ENCODE measurements at places on chromosomes 2 and 18.

GRCh38 chr18:69401972-69402532 is 1.4 kb downstream of the DOK6 start:
- no peak for DNase-seq

GRCh38 chr18:76493213-76494161 is 1.6 kb downstream of the ZNF516 start:
- peak; percentile 64 for DNase-seq

- DNase-seq = no peak
Observed at GRCh38 chr2:70140791-70141211, 50.0 kb downstream of the C2orf42 start.

DNA sequence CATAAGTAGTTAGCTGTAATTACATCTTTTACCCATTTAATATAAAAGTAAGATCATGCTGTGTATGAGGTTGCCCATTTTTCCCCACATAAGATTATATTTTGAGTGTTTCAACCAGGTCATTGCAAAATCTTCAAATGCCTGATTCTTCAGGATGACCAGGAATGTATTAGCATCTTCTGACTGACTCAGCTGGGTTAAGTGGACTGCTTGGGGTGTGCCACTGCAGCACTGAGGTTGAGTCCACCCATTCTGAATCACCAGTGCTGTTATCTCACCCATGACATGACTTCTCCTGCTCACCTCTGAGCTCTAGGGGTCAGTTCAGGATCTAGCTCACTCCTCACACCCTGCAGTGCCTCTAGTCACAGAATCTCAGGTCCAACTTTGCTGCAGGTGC is 576.7 kb upstream of the ZEB2 start:
- no peak for DNase-seq

DNA sequence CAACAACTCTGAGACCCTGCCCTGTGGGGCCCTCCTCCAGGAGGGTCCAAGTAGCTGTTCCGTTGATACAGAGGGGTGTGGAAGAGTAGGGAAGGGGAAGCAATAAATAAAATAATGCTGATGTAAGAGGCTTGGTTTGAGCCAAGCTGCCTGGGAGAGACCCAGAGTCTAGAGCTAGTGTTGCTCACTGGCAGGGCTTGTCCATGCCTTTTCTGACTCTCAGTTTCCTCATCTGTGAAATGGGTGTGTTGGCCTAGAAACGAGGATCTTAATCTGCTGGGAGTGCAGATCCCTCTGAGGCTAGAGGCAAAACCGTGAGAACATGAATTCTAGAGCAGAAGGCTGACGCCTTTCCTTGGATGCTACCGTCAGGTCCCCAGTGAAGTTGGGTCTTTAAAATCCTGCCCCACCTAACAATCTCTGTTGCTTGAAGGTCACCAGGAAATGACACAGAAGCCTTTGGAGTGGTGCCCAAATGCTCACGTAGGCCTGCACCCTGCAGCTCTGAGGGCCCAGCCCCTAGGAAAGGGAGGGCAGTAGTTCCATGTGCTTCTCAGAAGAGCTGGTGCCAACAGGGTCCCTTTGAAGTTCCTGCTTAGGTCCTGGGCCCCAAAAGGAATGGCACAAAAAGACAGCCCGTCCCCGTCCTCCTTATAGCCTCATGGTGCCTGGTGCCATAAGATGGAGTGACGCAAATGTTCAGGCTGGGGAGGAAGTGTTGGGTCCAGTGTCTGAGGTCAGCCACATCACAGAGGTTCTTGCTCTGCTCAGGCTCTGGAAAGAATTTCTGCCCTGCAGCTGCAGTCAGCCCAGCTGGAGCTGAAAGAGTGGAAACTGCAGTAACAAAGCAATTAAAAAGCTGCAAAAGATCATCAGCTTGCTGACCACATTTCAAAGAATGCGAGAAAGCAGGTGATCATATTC is 73.2 kb upstream of the SMAD2 start:
- DNase-seq = no peak

GRCh38 chr18:49704334-49704733 is 109.0 kb downstream of the ACAA2 start:
- no peak for DNase-seq

GRCh38 chr2:231321556-231322334 is 73.8 kb upstream of the B3GNT7 start:
- no peak for DNase-seq

GRCh38 chr2:240705204-240705791 is 13.6 kb downstream of the AQP12A start:
- DNase-seq = no peak

GRCh38 chr2:172253190-172254052 is 150.7 kb upstream of the DLX2 start:
- no peak for DNase-seq

- no peak for DNase-seq
Observed at GRCh38 chr2:145404690-145405089, 884.8 kb upstream of the ZEB2 start.

- DNase-seq = no peak
Observed at GRCh38 chr2:238141541-238142318, 3.3 kb downstream of the KLHL30 start.

DNA sequence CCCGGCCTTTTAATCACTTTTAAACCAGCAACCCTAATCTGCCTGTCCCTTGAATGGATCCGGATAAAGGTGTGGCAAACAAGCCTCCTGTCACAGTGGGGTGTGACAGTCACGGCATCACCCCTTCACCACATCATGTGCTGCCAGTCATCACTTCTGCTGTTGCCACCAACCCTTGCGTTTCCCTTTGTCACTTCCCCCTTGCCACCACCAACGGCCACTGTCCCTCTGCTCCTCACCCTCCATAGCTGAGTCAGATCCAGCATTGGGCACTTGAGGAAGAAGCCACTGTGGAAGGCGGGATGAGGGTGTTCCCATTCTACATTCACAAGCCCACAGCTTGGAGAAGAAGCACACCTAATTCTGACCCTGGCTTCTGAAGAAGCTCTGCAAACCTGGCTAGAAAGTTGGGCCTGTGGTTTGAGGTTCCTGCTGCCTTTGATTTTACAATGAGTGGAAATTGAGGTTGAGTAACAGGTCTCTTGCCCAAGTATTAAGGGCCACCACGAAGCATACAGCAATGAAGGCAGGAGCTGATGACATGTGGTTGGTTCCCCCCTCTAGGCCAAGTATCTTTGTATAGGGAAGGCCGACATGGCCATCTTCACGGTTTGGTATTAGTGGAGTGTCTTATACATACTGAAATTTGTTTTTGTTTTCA is 22.9 kb upstream of the DARS1 start:
- DNase-seq = no peak

GRCh38 chr2:134573085-134573370 is 145.8 kb downstream of the TMEM163 start:
- no peak for DNase-seq

DNA sequence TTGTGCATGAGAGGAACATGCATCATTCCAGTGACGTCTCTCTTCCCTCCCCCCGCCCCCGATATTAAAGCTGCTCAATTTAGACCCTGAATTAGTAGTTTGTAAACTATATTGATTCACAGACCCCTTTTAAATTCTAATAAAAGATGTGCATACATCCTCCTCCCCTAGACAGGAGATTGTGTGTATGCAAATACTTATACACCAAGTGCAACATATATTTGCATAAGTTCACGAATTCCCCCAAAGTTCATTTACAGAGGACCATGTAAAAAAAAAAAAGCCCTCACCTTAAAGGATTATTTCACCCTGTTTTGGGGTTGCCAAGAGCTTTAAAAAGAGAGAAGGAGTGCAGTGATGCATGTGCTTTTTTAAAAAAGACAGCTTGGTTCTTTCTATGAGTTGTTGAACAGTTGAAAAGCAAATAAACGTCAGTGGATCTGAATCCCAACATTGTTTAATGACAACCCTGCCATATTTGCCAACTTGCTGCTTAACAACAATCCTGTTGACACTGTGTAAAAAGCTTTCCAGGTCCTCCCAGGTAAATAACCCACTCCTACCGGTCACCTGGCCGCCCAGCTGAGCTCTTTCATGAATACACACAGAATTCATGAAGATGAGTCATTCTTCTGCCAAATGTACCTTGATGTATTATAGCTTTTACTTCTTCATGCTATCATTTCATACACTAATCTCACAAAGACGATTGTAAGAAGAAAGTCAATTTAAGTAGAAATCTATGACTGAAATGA is 211.5 kb downstream of the IKZF2 start:
- peak; percentile 46 for DNase-seq

DNA sequence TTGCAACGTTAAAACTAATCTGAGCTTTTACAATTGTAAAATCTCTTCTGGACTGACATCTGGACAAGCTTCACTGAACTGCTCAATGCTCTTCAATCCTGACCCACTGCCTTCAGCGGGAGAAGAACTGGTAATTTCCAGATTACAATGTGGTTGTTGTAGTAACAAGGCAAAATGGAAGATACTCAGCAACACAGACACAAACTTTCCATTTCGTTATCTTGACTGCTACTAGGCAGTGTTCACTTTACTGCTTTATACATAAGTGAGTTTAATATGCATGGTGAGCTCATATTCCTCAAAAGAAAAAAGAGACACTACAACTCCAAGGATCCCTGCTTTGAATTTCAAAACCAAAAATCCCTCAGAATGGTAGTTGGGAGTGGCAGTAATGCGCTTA is 51.9 kb downstream of the GRB14 start:
- no peak for DNase-seq

DNA sequence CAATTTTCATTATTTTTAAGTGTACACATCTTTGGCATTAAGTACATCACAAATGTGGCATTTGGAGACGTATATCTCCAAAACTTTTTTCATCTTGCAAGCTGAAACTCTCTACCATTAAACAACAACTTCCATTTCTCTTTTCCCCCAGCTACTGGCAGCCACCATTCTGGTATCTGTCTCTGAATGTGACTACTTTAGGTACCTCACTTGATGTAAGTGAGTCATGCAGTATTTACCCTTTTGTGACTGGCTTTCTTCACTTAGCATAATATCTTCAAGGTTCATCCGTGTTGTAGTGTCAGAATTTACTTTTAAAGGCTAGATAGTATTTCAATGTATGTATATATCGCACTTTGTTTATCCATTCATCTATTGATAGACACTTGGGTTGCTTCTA is 17.0 kb downstream of the BABAM2 start:
- no peak for DNase-seq

GRCh38 chr2:20660506-20661420 is 6.2 kb upstream of the GDF7 start:
- DNase-seq = no peak

DNA sequence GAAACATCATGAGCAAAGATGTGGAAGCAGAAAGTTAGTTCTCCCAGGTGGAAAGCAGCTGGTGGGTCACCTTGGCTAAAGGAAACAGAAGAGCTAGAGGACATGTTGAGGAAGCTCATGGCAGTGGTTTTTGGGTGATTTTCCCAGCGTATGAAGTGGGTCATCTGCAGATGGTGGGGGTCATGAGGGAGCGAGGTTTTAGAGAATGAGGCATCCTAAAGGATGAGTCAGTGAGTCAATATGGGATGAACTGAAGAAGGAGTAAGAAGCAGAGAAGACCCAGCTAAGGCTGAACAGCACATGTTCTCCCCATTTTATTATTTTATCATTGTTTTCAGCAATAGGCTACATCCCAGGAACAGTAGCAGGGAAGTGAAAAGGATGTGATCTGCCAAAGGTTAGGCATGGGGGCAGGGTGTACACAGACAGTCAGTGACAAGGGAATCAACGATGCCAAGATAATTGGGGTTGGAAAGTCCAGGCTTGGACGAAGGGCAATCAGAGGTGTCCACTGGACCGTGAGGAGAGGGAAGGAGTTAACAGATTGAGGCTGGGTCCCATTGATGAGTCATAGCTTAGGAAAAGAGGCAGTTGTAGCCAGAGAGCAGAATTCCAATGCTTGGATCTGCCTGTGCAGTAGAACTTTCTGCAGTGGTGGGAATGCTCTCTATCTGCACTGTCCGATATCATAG is 289.3 kb upstream of the RAB12 start:
- DNase-seq = no peak

DNA sequence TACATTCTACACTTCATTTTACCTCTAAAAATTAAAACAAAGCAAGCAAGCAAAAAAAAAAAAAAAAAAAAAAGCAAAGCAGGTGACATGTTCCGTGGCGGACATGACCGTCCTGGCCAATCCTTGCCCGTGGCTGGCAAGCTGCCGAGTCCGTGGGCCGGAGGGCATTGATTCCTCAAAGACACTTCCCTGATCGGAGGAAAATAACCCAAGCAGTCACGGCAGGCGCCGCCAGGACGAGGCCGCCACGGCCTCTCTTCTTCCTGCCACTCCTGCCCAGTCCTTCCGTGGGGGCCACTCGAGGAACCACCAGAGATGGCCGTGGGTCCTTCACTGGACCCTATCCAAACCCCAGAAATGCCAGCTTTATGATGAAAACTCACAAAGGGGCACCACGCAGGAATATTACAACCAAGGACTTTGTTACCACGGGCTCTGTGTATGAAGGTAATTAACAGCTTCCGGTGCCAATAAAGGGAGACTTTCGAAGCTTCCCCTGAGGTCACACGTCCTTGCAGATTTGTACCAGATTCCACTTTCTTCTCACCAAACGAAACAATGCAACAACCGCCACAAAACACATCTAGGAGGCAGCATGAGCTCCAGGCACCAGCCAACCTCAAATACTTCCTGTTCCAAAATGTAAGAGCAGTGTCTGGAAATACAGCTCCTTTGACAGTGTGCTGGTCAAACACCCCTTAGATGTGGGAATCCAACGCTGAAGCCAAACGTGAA is 170.3 kb downstream of the HDAC4 start:
- DNase-seq = no peak
